Heart left ventricle (tissue), 16 donors: ENCODE measurements at places on chromosomes 11 and 22. TPM values are rescaled to one million over a fixed set of nuclear protein-coding genes. Genes with fewer than 3 reads are reported as not detected.

LMO2 gene
- 10.3 TPM for total RNA-seq

CLDN5 gene
- total RNA-seq: 79.0 TPM

OR51E1 gene
- total RNA-seq: 2.1 TPM

NEU3 gene
- 6.3 TPM for total RNA-seq

TTC9C gene
- 12.1 TPM for total RNA-seq

NAT10 gene
- total RNA-seq: 23.1 TPM

GRCh38 chr11:123611698-123612097 lies 42.7 kb downstream of the SCN3B start:
- no peak for DNase-seq
- H3K36me3 ChIP-seq: peaks cover 68% of the 10 kb centered on the region
- H3K27me3 ChIP-seq: no peaks in the 10 kb centered on the region
- no peak overlapping the region for H3K27ac ChIP-seq
- H3K4me1 ChIP-seq: peaks cover 18% of the 10 kb centered on the region

DNA sequence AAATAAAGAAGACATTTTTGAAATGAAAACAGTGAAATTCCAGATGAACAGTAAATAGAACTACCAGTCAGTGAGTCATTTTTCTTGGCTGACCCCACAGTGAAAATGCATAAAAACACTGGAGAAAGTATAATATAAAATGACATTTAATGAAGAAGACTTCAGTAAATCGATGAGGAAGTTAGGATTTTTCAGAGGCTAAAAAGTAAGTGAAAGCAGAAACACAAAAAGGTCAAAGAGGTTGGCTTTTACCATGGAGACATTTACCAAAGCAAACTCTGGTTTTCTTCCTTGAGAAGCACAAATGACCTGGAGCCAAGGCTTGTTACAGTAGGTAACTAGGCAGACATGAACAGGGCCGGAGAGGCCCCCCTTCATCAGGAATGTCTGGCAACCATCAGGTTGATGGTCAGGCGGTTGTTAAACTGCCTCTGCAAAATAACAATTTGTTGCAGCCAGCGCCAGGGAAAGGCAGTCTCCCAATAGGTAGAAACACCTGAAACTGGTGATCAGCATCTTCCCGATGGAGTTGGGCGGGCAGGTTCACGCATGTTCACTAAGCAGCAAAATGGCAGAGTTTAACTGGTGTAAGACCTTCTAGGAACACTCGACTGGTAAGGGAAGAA lies 16.7 kb upstream of the TMEM123 start:
- no peak for DNase-seq

DNA sequence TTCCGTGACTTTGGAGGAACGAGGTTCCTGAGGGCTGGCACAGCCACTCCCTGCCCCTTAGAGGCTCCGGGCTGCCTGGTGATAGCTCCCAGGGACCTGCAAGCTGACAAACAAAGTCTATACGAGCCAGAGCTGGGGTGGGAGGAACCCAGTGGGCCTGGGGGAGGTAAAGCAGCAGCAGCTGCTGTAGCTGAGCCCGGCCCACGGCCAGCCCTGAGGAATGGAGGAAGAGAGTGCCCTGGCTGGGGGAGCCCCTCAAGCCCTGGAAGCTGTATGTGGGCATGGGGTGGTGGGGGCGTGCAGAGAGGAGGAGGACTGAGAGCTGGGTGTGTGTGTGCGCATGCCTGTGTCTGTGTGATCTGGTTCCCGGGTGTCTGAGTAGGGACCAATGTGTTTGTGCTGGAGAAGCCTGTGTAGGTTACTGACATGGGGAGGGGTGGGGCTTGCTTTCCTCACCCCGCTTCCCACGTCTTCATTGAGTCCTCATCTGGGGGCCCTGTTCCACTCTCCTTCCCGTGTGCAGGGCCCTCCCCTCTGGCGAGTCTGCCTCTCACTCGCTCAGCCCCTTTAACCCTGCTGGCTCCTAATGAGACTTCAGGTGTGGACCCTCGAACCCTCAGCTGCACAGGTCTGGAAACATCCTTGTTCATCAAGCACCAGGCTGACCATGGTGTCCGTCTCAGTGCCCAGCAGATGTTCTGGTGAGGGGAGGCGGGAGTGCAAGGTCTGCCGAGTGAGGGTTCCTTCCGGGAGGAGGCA lies 10.8 kb downstream of the ST3GAL4 start:
- no peak for DNase-seq
- H3K36me3 ChIP-seq: no peaks in the 10 kb centered on the region
- no peak overlapping the region for H3K4me3 ChIP-seq

- no peak for DNase-seq
- no peaks in the 10 kb centered on the region for H3K36me3 ChIP-seq
- no peaks in the 10 kb centered on the region for H3K4me1 ChIP-seq
These were observed 96.9 kb downstream of the CSTPP1 start for GRCh38 chr11:47033439-47033838.

- DNase-seq: no peak
- H3K27me3 ChIP-seq: no peaks in the 10 kb centered on the region
- peak overlapping the region; percentile 55 for H3K27ac ChIP-seq
- no peaks in the 10 kb centered on the region for H3K36me3 ChIP-seq
- no peak overlapping the region for H3K4me3 ChIP-seq
These were observed 25.8 kb downstream of the ADAMTS8 start for GRCh38 chr11:130402570-130402969.

- peaks cover 11% of the 10 kb centered on the region for H3K4me1 ChIP-seq
- DNase-seq: no peak
- no peak overlapping the region for H3K4me3 ChIP-seq
- H3K27ac ChIP-seq: no peak overlapping the region
- no peaks in the 10 kb centered on the region for H3K27me3 ChIP-seq
- H3K36me3 ChIP-seq: no peaks in the 10 kb centered on the region
These were observed 26.5 kb upstream of the SCARF2 start for GRCh38 chr22:20464096-20464614.

DNA sequence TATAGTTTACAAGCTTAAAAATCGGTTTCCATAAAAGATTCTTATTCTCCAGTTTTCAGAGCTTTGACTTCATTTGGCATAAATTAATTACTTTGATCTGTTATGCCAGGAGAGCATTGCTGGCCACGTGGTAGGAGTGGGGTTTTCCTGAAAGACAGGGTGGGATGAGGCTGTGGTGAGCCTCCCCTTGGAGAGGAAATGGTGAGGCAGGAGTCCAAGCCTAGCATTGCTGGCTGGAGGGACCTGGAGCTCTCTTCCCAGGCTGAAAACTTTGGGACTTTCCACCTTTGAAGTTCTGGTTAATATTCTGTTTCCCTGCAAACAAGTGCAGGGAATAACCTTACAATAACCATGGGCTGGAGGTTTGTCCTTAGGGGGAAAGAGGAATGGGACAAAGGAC lies 21.1 kb upstream of the CSF2RB start:
- no peak for DNase-seq
- H3K27ac ChIP-seq: no peak overlapping the region
- no peak overlapping the region for H3K4me3 ChIP-seq
- H3K27me3 ChIP-seq: no peaks in the 10 kb centered on the region

DNA sequence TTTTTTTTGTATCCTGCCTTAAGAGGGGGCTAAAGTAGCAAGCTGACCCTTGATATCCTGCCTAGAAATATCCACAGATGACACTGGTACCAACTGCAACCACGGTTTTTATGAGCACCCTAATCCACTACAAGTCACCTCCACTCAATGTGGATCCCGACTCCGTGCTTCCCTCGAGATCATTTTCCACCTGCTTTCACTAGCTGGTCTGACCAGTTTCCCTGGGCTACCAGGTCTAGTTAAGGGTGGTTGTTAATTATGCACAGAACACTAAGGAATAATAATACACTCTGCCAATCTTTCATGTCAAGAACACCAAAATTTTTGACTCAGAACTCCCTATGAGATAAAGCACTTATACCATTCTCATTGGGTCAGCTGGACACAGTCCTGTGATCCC lies 82.3 kb downstream of the ABTB2 start:
- H3K4me1 ChIP-seq: no peaks in the 10 kb centered on the region
- no peaks in the 10 kb centered on the region for H3K27me3 ChIP-seq
- H3K4me3 ChIP-seq: no peak overlapping the region
